Vagina (tissue), 2 donors: ENCODE measurements at places on chromosomes 12 and 14. TPM values are rescaled to one million over a fixed set of nuclear protein-coding genes. Genes with fewer than 3 reads are reported as not detected.

DNA sequence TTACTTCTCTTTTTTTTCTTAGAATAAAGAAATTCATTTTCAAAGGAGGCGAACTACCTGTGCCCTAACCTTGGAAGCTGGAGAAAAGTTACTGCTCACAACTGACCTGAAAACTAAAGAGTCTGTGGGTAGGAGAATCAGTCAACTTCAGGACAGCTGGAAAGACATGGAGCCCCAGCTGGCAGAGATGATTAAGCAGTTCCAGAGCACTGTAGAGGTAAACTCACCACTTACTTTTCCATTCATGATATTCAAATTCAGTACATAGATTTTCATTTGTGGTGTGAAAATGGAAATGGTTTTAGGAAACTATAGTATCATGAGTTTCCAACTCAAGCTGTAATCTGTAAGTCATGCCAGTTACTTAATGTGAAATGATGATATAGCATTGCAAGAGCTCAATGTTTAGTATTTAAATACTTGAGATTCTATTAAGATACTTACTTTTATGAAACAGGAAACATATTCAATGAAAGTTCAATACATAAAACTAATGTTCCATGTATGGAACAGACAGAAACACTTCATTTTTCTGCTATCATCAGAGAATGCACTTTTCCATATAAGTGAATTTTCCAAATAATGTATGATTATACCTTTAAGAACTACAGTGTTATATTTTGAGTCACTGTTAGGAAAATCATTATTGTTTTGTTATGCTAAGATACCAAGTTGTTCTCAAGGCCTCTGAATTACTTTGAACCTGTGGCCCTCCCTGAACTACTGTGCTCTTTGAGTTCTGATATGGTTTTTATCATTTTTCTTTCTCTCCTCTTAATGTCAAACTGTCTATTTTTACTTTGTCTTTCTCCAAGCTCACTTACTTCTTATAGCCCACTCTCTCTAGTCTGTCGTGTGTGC, 119.0 kb downstream of the ESR2 start:
- no peak for DNase-seq

DNA sequence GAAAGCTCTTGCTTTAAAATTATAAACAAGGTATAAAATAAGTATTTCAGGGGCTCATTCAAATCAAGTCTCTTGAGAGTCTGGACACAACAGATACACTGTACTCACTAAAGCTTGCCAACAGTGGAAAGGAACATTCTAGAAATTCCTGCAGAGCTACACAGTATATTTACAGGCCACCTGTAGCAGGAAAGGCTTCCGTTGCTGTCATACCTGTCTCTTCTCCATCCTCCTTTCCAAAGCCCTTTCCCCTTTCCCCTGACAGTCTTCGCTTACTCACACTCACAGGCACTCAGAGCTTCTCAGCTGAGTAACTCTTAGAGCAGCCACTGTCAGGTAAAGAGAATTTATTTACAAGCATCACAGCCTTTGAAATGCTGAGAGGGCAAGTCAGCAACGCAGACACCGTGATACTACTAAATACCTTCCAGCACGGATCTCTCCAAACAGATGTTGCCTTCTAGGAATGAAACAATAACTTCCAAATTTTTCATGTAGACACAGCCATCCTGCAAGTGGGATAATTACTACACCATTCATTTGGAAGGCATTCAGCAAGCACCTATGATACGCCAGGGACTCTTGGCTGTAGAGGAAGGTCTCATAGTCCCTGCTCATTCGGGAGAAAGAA, 167.9 kb downstream of the FOXN3 start:
- no peak for DNase-seq

GRCh38 chr12:7638064-7638759, 27.5 kb downstream of the APOBEC1 start:
- no peak for DNase-seq

The SLC16A7 gene
- 38.8 TPM for total RNA-seq

The KLHL33 gene
- total RNA-seq: 1.2 TPM
